BJ (cell line): ENCODE measurements at places on chromosomes 16 and 17.
A peak's percentile ranks its signal among the peaks of the same experiment; 100 is the strongest.

DNA sequence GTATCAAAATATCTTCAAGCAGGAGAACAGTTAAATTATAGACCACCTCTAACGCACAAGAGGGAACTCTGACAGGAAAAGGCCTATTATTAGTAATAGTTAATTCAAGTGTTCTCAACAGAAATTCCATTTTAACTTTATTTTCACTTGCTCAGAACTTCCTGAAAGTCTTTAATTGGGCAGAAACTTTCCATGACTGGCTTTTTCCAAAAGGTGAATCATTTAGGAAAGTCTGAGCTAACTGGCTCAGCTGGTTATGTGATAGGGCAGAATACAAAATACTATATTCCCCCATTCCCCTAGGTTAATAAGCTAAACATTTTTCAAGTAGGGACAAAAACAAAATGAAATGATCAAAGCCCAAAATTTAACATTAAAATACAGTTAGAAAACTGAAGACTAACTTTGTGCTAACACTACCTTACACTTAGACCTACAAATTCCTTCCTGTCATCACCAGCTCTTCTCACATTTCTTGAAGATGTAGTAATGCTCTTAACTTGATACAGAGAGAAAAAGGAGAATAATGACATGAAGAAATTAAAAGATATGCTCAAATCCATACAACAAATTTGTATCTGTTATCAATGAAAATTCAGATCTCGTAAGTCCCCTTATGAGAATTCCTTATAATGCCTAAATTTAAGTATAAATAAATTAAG lies 31.0 kb downstream of the CFDP1 start:
- DNase-seq: no peak

DNA sequence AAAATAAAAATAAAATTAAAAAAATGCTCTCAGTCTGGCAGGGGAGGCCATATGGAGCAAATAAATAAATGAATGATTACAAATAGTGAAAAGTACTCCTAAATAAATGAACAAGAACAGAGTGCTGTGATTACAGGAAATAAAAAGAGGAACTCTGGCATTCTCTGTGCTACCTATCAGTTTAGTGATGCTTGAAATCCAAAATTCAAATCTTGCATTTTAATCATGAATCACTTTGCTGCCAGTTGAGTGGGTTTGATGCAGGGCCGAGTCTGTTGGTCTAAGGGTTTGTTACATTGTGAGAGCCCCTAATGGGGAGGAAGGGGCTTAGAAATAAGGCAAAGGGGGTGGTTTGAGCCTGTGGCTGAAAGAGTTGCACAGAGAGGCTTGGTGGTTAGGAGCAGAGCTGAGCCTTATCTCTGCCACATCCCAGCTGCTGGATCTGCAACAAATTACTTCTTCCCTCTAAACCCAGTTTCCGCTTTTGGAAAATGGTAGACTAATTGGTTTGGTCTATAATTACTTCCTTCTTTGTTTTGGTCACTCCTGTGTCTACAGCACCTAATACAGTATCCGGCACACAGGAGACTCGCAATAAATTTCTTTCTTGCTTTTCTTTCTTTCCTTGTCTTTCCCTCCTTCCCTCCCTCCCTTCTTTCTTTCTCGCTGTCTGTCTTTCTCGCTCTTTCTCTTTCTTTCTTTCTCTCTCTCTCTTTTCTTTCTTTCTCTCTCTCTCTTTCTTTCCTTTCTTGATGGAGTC lies 6.3 kb upstream of the ABCC1 start:
- no peak for DNase-seq

DNA sequence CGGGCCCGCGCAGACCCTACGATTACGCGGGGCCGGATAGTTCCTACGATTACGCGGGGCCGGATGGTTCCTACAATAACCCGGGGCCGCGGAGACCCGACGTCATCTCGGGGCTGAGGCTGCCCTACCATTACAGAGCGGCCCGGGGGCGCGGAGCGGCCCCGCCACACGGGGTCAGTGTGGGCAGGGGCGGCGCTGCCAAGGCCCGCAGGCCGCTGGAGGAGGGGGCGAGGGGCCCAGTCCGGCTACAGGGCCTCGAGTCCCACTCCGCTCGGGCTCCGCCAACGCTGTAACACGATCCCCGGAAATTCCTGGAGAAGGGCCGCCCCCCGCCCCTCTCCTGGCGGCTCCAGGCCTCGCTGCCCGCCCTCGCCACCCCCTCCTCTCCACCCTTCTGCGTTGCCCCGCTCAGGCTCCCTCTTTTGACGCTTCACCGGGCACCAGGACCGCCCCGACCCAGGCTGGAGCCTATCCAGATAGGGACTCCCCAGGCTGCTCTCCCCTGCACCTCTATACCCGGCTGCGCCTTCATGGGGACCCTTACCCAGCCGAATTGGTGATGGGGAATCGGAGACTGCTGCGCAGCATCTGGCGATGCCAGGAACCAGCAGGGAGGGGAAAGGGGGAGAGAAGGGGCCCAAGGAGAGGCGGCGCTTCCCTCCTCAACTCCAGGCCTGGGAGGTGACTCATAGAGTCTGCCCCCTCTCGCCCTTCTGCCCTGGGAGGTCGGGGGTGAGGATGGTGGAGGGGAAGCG lies at the start of gene RAB34:
TSS of gene RAB34 (minus strand) at position 291 of the 755 bp plus-strand sequence. CDS start 602 bp downstream, outside the sequence.
- DNase-seq: peak; percentile 46

DNA sequence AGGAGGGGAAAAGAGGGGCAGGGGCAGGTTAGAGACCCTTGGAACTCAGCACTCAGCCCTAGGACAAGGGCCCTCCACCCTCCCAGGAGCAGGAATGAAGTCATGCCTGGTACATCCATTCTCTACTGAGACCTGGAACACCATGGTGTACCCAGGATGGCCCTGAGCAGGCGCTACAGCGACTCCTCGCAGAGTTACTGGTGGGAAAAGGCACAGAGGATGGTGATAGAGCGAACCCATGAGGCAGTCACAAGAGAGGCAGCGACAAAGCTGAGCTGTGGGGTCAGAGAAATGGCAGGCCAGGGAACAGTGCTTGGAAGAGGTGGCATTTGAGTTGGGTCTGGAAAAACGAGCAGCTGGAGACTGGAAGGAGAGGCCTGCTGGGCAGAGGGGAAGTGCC lies 37.5 kb downstream of the SRCIN1 start:
- DNase-seq: no peak

- no peak for DNase-seq
Measured at GRCh38 chr17:49715216-49715615, 7.5 kb upstream of the SLC35B1 start.
